Muscle of leg (tissue), 16 donors: ENCODE measurements at places on chromosomes 5 and 9.

GRCh38 chr5:80220245-80220897, 35.5 kb downstream of the SERINC5 start:
- DNase-seq = no peak

DNA sequence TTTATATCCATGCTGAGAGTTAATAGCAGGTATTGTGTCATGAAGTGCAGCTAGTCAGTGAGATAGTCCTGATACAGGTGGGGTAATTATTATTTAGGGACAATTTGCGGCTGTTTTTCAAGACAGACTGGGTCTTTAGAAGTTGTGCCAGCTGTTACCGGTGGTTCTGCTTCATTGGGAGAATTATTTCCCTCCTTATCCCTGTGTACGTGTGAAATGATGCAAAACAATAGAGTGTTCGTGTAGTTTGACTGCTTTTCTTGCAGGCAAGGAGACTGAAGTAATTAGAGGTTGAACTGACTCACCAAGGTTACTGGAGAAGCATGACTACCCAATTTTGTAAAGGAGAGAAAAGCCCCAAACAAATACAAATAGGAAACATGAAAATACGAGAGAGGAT, 101.7 kb downstream of the ARRDC3 start:
- peak; percentile 43 for DNase-seq

DNA sequence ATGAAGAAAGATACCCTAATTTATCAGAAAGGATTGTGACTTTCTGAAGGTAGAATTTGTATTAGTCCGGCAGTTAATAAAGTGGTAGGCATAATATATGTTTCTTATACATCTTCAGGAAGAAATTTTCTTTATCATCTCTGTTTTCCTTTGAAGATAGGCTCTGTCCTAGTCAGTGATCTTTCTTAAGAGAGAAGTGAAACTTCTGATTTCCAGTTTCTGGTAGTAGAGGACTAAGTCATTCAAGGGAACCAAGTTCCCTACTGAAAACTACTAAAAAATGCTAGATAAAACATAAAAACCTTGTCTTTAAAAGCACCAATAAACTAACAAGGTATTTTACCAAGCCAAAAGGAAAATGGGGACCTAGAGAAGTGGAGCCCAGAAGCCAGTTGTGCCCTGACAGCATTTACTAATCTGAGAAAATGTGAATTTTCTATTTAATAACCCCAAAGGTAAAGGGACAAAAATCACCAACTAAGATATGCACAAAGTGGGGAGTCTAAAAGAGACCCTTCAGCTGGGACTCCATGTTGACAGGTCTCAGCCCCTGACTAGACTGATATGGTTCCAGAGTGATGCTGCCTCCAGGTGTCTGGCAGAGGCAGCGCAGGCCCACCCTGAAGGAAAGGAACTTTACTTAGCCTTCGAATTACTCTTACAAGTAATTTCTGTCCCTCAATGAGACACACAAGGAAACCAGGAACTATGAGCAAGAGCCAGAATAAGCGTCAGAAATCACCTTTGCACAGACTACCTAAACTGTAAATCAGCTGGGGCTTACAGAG, 72.7 kb downstream of the FAM78A start:
- no peak for DNase-seq

DNA sequence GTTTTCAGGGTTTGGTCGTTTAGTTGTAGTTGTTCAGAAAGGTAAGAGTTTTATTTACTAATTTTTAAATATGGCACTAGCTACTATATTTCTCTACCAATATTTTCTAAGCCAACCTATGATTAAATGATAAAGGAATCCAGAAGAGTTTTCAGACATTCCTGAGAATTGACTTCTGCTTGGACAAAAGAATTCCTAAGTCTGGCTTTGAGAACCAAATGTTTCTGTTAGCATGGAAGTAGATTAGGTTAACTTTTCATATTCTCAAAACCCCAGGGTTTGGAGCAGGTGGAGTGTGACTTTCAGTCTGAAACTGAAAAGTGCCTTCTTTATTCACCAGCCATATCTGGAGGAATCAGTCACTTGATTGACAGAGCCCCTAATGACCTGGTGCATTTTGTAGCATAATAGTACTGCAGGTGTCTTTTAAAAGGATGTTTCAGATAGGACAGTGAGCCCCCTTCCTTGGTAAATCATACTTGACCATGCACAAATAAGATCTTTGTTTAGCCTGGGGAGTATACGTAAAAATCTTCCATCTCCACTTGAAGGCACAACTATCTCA, 457.0 kb upstream of the ZNF462 start:
- peak; percentile 7 for DNase-seq

- DNase-seq = no peak
Measured at GRCh38 chr5:178577944-178578343, 12.2 kb downstream of the COL23A1 start.

DNA sequence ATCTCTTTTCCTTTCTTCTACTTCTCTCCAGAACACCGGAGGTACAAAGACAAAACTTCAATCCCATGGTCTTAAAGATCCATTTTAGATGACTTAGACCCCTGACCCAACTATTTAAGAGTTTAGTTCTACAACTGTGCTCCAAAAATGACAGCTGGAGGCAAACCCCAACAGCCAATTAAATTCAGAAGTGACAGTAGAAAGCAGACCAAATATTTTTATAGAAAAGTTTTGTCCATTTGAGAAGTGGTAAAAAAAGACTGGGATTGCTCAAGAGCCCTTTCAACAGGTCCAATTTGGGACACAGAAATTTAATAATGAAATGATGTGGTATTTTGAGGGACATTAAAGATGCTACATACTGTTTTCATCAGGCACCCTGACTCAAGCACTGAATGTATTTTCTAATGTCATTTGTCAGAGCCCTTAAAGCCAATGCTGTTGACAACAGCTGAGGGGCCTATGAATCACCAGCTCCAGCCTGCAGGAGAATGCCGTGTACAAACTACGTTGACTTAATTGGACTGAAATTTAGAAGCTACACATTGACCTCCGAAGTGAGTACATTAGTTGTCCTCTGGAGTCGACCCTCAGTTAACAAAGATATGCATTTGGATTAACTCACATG, 147.5 kb upstream of the PIK3R1 start:
- DNase-seq = no peak

- DNase-seq = no peak
Measured at GRCh38 chr5:160537116-160537515, 115.5 kb downstream of the PTTG1 start.

- peak; percentile 59 for DNase-seq
Measured at GRCh38 chr5:132418881-132419280, 49.4 kb downstream of the SLC22A5 start.

DNA sequence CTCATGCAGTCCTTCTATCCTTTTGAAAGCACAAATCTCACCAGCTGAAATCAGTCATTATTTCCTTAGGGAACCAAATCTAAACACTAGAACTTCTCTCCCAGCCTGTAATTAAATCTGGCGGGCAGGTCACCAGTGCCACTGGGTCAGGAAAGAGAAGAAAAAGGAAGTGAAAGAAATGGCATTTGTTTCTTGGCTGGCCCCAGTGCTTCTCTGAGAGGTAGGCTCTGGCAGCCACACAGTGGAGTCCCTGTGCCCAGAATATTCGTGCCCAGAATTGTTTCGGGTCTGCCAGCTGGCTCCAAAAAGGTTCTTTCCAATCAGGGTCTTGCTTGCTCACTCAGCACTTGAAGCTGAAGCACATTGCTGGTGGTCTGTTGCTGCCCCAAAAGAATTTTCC, 133.9 kb upstream of the MTAP start:
- no peak for DNase-seq

GRCh38 chr9:94945197-94946144, 219.0 kb downstream of the AOPEP start:
- DNase-seq = peak; percentile 92

DNA sequence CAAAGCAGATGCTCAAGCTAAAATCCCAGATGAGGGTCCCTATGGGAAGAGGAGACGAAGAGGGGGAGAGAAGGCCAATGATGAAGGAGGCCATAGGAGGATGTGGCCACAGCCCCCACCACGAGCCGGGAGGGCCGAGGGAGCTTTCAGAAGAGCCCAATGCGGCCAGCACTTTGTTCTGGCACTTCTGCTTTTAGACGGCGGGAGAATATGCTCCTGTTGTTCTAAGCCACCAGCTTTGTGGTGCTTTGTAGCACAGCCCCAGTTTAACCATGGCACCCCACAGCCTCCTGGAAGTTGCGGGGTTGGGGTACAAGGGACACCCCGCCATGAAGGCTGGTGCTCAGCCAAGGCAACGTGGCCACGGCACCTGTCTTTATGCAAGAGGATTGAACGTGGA, 33.4 kb downstream of the LPCAT1 start:
- DNase-seq = no peak
